ENCODE measurements at places on chromosomes 5 and 9. TPM values are rescaled to one million over a fixed set of nuclear protein-coding genes. Genes with fewer than 3 reads are reported as not detected.

PCDHGA7 gene
- total RNA-seq = 11.2 TPM

SLC12A2 gene
- 119 TPM for total RNA-seq

MEGF9 gene
- 64.2 TPM for total RNA-seq

AIF1L gene
- 36.2 TPM for total RNA-seq

CLINT1 gene
- 96.4 TPM for total RNA-seq

NOXA1 gene
- total RNA-seq = 4.2 TPM

RELL2 gene
- 4.0 TPM for total RNA-seq

SLC6A3 gene
- 2.7 TPM for total RNA-seq

OBP2B gene
- not detected for total RNA-seq

PFN3 gene
- total RNA-seq = not detected

AFF4 gene
- 126 TPM for total RNA-seq

AHRR gene
- 11.5 TPM for total RNA-seq

PKD2L2 gene
- total RNA-seq = not detected

ACTBL2 gene
- not detected for total RNA-seq

FGD3 gene
- total RNA-seq = 5.6 TPM

UBE2QL1 gene
- total RNA-seq = 6.5 TPM

QSOX2 gene
- total RNA-seq = 20.5 TPM

ITGA2 gene
- 26.3 TPM for total RNA-seq

UGT3A2 gene
- total RNA-seq = 1.7 TPM

PHF24 gene
- total RNA-seq = 11.2 TPM

ECPAS gene
- total RNA-seq = 83.8 TPM

Measured in camera-type eye (tissue), 1 donor.